Right forelimb (tissue), 1 donor: ENCODE measurements at places on chromosomes 5 and 9.
A peak's percentile ranks its signal among the peaks of the same experiment; 100 is the strongest.

DNA sequence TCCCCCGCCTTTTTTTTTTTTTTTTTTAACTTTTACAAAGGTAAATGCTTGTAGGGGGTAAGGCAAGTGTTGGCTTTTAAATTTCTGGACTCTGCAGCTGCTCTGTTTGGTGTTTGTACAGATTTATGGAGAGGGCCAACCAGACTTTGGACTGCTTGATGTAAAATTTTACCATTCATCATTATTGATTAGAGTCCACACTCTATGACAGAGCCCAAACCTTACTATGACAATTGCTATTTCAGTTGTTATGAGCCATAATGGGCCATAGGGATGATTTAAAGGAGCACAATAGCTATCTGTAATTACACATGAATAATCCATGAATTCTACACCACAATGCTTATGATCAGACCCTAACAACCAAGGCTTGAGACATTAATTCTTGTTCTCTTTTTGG lies 867.2 kb downstream of the NR2F1-AS1 start:
- no peak for DNase-seq

- no peak for DNase-seq
Measured at GRCh38 chr5:169039592-169039991, 261.3 kb downstream of the SLIT3 start.

DNA sequence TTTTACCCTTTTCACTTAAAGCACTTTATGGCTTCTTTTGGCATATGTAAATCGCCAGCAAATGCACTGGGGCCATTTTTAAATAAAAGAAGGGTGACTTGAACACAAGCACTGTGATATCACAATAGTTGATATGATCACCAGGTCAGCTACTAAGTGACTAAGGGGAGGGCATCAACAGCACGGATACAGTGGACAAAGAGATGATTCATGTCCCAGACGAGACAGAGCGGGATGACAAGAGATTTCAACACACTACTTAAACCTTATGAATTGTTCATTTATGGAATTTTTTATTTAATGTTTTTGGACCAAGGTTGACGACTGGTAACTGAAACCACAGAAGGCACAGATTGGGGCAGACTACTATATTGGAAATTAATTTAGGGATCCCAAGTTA lies 54.1 kb downstream of the RORB start:
- DNase-seq = no peak

DNA sequence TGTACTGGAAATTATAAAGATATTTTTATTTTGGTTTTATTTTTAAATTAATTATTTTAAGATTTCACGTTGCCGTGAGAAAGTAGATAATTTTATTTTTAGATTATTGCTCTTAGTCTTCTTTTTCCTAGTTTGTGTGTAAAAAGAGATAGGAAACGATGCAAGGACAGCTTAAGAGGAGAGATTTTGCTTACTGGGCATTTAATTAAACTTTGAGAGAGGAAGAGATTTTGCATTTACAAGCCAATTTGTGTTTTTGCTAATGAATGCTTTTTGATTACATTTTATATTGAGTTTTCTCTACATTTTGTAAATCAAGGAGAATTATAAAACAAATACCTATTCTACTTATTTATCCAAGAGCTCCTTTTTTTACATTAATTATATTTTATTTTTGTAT lies 64.0 kb downstream of the ARHGEF28 start:
- DNase-seq = no peak

DNA sequence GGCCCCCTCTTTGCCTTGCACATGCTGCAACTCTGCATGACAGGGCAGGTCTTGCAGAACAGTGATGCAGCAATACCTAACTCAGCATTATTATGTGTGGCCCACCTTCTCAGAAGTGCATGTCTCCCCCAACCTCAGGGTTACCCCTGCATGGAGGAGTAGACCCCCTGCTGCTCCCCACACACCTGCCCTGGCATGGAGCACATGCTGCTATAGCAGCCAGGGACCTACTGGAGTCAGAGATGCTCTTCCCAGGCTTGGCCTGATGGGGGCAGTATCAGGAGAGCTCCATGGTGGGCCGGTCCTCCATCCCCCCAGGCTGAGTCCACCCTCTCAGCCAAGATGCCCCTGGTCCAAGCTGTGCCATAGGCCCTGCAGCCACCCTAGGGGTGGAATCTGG lies 13.2 kb upstream of the BOD1 start:
- DNase-seq = no peak

DNA sequence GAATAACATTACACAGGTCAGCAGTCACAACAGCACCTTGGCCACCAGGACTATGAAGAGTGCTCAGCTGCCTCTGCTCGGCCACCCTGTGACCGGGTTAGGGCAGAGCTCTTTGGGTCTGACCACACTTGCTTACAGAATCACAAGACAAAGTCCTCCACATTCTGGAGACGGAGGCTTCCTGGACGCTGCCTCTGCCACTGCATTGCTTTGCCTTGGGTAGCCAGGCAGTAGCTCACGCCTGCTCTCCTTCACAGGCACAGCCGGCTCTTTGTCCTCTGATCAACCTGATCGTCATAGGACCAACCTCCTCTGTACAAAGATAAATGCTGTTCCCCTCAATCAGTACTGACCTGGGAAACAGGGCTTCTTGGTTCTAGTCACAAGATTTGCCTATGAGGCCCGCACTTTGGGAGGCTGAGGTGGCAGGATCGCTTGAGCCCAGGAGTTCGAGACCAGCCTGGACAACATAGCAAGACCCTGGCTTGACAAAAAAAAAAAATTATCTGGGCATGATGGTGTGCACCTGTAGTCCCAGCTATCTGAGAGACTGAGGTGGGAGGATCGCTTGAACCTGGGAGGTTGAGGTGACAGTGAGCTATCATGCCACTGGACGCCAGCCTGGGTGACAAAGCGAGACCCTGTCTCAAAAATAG lies 128.4 kb upstream of the IER5L start:
- DNase-seq = peak; percentile 18

DNA sequence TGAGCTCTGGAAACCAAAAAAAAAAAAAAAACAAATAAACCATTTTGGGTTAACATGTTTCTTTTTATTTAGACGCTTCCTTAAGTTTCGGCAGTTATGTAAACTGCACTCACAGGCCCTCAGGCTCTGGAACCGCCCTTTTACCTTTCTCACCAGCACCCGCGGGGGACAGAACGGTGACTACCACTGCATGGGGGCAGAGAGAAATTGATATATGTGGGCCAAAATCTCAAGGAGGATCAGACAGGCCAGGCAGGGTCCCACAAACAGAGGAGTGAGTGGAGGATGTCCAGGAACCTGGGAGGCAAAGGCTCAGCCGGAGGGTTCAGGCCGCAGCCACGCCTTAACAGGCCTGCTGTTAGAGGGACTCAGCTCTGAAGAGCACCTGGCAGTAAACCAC lies 54.4 kb downstream of the IRX2 start:
- DNase-seq = no peak

DNA sequence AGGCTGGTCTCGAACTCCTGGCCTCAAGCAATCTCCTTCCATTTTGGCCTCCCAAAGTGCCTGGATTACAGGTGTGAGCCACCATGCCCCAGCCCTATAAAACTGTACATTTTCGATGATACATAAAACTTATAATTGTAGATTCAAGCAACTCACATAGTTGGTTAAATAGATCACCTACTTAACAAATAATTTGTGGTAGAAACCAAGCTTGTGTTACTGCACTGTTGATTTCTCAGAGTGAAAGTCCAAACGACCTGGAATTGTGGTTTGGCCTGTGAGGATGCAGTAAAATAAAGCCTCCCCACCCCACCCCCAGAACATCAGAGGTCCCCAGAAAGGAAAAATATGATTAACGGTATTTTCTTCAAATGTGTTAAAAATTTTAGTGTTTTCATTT lies 92.7 kb downstream of the TRIO start:
- DNase-seq = no peak

GRCh38 chr5:7856855-7857254 lies 5.9 kb upstream of the CFAP90 start:
- no peak for DNase-seq

- DNase-seq = no peak
Measured at GRCh38 chr9:127634698-127635097, 22.6 kb downstream of the STXBP1 start.

GRCh38 chr5:113678924-113679575 lies 165.6 kb downstream of the YTHDC2 start:
- DNase-seq = no peak

- no peak for DNase-seq
Measured at GRCh38 chr9:13554626-13555025, 275.1 kb upstream of the MPDZ start.

- no peak for DNase-seq
Measured at GRCh38 chr5:121285801-121286521, 565.7 kb upstream of the FTMT start.

DNA sequence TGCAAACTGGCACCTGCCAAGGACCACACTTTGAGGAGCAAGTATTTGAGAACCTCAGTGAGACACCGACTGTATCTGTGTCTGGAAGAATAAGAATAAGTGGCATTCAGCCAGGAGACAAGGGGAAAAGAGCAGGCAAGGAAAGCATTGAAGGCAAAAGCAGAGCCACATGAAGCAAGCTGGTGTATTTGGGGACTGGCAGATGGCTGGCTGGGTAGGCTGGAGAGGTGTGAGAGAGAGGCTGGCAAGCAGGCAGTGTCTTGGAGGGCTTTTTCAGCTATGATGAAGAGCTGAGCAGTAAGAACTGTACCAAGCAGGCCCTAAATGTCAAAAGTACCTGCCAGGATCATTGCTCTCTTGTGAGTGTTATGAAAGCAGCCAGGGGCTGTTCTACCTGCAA lies 14.1 kb upstream of the C5orf58 start:
- no peak for DNase-seq

DNA sequence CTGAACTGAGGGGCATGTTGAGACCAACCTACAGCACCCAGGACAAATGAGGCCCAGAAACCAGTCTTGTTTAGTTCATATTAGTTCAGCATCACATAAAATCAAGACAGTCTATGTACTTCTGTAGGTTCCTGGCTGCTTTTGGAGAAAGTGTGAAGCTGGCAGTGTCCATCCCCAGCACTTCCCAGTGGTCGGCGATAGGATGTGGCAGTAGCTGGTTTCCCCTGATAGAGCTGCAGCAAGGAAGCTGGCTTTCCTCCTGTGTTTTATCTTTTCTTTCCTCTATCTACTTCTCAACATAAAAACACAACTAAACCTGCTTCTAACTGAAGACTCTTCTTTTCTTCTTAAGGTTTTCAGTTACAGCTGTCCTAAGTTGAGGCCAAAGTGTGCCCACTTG lies 43.0 kb upstream of the SLC46A2 start:
- no peak for DNase-seq

DNA sequence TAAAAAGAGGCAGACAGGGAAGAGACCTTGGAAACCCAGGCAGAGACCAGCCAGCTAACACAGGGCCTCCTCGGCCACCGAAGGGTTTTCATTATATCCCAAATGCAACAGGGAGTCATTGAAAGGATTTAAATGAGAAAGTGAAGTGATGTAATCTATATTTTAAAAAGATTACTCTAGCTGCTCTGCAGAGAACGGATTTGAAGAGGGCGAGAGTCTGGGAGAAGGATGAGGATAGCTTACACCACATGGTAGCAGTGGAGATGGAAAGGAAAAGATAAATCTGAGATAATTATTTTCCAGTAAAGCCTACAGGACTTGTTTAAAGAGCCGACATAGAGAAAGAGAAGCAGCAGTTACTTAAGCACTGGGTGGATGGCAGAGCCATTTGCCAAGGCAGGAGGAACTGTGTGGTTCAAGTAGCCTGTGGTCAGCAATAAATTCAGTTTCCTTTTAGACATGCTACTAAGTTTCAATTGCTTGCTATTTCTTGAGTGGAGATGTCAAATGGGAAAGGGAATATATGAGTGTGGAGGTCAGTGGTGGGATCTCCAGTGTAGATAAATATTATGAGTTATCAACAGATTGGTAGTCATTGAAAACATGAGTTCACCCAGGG lies 9.3 kb downstream of the FBN2 start:
- no peak for DNase-seq

GRCh38 chr5:98772415-98773213 lies 849 bp upstream of the RGMB start:
- no peak for DNase-seq

DNA sequence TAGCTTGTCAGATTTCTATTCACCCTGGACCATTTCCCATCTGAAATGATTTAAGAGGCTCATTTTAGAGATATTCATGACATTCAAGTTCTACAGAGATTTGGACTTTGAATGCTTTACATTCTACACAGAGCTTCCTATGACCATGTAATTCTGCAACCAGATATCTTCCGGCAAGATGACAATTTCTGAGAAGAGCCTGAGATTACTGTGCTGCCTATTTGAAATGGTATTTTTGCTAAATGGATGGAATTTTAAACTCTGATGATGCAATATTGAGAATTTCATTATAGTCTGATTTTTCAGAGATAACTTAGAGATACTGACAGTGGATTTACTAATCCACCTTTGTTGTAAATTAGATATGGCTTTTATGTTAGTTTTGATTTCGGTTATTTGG lies 16.0 kb upstream of the ACOT12 start:
- no peak for DNase-seq

GRCh38 chr5:103894882-103895281 lies 332.3 kb upstream of the NUDT12 start:
- DNase-seq = no peak

- DNase-seq = no peak
Measured at GRCh38 chr5:134143431-134143830, 28.9 kb downstream of the TCF7 start.

- DNase-seq = no peak
Measured at GRCh38 chr5:78858364-78858763, 126.7 kb downstream of the ARSB start.

GRCh38 chr5:6404129-6404528 lies 25.8 kb upstream of the MED10 start:
- no peak for DNase-seq

DNA sequence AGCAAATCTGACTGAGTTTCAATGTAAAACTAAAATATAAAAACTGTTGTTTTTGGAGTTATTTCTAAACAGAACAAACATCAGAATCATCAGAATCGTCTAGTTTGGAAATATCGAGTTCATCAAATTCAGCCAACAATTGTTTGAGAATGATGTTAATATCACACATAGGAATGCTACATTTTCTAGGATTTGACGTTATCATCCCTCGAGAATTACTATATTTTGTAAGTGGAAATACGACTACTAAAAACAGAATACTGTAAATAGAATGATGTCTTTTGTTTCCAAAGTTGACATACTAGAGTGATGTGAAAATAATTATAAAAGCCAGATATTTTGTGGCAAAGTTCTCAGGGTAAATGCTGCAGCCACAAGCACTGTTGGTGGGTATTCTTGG lies 805.9 kb downstream of the TLE1 start:
- no peak for DNase-seq

GRCh38 chr9:124859803-124860581 lies 1.8 kb downstream of the RPL35 start:
- DNase-seq = no peak
